ENCODE measurements at places on chromosomes 6 and 20.

DNA sequence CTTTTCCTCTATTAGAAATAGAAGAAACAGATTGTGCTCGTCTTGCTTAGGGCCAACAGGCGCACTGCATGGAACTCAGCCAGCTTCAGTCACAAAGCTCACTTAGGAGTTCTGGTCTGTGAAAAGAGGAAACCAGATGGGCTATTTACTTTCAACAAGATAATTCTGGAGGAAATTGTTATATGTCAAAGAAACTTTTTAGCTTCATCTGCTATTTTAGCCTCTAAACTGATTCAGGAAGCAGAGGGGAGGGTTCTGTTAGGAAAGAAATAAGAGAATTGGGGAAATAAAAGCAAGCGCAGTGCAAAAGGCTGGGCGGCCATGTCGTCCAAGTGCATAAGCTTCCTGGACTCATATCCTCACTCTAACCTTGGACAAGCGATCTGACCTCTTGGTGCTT, 21.3 kb downstream of the PRKN start:
- DNase-seq: no peak

DNA sequence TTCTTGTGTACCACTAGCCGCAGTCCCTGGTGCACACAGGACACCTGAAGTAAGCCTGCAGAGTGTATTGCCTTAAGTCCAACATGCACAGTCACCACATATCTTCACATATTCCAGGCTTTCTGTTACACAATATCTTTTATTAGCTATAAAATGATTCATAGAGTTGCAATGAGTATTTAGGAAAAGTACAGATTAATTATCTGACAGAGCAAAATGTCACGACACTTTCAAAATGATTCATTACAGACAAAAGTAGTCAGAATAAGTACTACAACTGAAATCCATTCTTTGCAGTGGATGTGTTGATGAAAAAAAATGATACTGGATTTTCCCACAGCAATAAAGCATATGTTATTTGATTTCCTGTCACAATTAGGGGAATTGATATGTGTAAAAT, 199.5 kb upstream of the ASCC3 start:
- DNase-seq: no peak

DNA sequence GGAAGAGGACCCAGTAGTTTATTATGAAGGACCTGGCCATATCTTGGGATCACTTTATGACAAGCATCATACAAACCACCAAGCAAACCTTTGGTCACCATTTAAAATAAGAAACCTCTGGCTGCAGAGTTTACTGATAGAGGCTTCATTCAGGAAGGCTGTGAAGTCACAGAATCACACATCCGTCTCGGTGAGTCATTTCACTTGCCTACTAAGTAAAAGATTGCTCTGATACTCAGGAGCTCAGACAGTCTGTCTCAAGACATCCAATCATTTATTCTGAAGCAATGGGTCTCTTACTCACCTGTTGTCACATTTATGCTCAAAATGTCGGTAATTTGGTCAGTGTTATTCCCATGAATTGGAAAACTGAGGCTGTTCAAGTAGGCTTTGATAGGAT, 33.7 kb downstream of the ADGRF5 start:
- DNase-seq: no peak

- no peak for DNase-seq
These were observed 584.7 kb downstream of the RFPL4B start for GRCh38 chr6:112931832-112932231.

- no peak for DNase-seq
These were observed 195.0 kb downstream of the ARHGAP18 start for GRCh38 chr6:129515004-129515403.

- DNase-seq: no peak
These were observed 17.3 kb downstream of the PPP1R10 start for GRCh38 chr6:30599625-30600324.

- DNase-seq: no peak
These were observed 51.7 kb downstream of the CHMP4B start for GRCh38 chr20:33862709-33863403.

DNA sequence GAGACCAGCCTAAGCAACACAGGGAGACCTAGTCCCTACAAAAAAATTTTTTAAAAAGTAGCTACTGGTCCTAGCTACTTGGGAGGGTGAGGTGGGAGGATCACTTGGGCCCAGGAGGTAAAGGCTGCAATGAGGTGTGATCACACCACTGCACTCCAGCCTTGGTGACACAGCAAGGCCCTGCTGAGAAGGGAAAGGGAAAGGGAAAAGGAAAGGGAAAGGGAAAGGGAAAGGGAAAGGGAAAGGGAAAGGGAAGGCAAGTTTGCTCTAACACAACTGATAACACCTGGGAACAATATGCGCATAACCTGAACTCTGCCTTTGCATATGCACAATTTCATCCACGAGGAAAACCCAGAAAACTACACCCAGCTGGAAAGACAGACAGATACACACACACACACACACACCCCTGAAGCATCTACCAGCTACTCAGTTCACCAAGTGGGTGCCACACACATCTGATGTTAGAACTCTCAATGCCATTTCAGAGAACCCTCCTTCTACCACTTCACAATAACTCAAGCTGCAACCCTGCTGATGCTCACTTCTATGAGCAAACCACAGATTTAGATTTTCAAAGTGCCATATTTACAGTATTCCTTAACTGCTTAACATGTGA, 19.1 kb downstream of the B4GALT5 start:
- no peak for DNase-seq

DNA sequence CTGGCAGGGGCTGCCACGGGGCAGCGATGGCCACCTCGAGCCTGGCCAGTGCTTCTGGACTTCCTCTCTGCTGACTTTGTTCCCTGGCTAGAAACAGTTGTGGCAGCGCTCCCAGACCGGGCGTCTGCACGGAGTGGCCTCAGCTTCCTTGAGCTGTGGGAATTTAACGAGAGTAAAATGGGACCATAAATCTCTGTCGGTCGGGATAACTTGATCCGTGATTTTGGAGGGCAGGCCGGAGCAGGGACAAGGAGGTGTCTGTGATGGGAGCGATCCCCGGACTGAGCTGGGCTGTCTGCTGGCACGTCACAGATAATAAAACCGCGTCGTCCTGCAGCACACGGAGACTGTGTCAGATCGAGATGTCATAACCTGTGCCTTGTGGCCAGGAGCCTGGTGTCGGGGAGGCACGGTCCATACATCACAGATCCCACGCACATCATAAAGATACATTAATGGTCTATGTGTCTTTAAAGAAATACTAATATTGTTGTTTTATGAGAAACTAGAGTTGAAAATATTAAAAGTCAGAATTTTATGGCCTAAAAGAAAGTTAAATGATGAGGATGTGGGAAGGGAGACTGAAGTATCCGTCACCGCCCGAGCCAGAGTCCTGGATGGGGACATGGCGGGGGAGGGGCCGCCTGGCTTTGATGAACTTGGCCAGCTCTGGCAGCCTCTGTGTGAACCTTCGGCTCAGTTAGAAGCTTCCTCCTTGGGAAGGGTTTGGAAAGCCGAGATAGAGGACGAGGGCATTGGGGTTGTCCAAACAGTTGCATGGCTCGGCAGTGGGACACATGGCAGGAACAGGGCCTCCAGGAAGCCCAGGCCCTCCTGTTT, 6.5 kb upstream of the RBBP8NL start:
- DNase-seq: no peak

DNA sequence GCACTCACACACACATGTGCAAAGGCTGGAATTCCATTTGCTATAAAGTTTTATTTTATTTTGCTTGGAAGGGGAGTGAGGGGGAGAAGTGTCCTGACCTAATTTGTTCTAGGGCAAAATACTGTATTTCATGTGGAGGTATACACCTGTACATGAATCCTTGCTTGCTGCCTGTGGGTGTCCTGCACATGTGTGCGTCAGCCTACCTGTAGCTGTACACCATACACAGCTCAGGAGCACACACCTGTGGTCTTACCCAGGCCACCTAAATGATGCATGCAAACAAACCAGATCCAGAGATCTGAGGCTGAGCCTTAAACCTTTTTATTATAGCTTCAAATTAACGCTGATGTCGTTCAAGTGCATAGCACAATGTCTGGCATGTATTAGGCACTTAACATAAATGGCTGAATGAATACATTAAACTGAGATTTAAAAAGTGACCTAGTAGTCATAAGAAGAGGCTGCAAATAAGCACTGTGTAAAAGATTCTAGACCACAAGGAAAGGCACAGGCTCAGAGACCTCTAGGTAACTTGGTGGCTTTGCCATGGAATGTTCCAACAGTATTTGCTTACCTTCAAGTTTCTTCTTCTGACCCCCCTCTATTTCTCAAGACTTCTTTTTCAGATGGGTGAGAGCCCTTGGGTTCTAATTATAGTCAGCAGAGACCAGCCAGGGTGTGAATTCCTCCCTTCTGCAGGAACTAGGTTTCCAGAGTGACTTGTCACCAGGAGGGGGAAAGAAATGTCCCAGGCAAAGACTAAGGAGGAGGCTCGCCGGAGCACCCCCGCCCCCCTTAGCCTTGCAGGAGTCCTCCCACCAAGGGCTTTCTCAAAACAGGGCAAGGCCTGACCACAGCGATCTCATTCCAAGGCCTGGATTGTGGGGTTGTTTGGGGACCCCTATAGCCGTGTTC, 13.4 kb downstream of the FOXC1 start:
- no peak for DNase-seq

GRCh38 chr20:41004531-41005360, 23.9 kb upstream of the TOP1 start:
- no peak for DNase-seq

DNA sequence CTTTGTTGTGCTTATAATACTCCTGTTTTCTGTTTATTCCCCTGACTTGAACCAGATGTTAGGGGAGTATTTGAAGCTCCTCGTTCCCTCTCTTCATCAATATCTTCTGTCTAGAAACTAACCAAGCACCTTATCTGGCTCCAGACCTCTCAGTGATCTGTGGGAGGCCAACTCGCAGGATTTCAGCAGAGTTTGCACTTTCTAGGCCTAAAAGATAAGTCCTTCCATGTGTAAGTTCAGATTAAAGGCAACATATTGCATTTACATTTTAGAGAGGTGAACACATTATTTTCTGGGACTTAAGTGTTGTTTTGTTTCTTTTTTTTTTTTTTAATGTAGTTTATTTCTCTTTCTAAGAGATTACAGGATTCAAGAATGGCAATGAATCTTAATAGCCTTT, 139.4 kb upstream of the AKAP12 start:
- no peak for DNase-seq

GRCh38 chr6:90019216-90019615, 124.9 kb downstream of the GJA10 start:
- no peak for DNase-seq

GRCh38 chr6:170085475-170086401, 205.1 kb downstream of the DLL1 start:
- no peak for DNase-seq

DNA sequence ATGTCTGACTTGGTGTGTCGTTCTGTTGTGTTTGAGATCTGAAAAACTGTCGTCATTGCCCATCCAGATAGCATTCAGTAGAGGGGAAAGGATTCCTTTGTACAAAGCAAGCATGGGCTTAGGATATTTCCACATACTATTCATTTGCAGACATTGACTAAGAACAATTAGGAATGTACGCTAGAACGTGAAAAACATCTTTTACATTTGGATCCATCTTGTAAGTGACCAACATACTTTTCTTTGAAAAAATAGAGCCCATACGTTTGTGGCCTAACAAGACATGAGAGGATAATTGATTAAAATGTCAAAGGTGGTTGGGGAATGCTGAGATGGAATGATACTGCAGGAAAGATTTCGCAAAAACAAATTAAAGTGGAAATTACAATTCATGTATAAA, 225.8 kb upstream of the QKI start:
- no peak for DNase-seq

GRCh38 chr6:43990275-43990626, 137.0 kb downstream of the MRPL14 start:
- no peak for DNase-seq

GRCh38 chr6:70375166-70375565, 38.1 kb upstream of the FAM135A start:
- no peak for DNase-seq

DNA sequence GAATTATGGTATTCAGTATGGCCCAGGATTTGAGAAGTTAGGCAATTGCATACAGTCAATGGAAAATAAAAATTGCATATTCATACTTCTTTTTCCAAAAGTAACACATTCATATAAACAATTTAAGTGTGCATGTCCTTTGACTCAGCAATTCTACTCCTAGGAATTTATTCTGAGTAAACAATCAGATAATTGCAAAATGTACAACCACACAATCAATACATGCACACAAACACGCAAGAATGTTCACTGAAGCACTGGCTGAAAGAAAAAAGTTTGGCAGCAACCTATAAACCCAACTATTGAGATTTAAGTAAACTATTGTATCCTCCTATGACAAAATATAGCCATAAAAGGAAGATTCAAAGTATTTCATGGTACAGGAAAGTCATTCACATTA, 1.6 kb downstream of the CYP39A1 start:
- no peak for DNase-seq

DNA sequence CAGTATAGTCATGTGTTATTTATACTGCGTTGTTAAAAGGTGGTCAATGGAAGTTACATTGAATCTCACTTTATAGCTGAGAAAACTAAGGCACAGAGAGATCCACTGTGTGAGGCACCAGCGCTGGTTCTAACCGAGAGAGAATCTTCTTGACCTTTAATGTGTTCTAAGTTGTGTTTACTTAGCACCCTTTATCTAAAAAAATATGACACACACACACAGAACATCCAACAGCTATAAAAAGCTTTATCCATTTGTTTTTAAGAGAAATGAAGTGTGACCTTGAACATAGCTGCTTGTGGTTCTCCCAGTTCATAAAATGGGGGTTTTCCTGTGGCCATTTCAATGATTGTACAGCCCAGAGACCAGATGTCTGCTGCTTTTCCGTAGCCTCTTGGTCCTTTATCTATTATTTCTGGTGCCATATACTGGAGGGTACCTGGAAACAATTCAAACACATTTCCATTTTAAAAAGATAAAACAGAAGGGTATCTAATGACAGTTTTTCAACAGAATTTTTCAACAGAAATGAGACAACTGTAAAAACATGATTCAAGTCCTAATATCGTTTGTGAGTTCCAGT, 54.8 kb upstream of the MAP7 start:
- DNase-seq: no peak

DNA sequence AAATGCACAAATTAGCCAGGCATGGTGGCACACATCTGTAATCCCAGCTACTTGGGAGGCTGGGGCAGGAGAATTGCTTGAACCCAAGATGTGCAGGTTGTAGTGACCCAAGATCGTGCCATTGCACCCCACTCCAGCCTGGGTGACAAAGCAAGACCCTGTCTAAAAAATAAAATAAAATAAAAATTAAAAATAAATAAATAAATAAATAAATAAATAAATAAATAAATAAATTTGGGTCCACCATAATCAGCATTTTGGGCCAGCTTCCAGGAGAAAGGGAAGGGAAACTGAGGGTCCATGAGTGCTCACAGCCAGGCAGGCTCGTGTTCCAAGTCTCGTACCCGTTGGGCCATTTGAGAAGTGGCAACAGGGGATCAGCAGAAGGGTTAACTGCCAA, 131.6 kb upstream of the AGPAT4 start:
- DNase-seq: no peak
